Sigmoid colon (tissue), 7 donors: ENCODE measurements at places on chromosomes 13 and 19. TPM values are rescaled to one million over a fixed set of nuclear protein-coding genes. Genes with fewer than 3 reads are reported as not detected.

The CDX2 gene
- total RNA-seq: not detected

The ELAVL1 gene
- total RNA-seq: 15.8 TPM

The ATP5F1D gene
- total RNA-seq: 107 TPM

The TFDP1 gene
- total RNA-seq: 35.3 TPM

DNA sequence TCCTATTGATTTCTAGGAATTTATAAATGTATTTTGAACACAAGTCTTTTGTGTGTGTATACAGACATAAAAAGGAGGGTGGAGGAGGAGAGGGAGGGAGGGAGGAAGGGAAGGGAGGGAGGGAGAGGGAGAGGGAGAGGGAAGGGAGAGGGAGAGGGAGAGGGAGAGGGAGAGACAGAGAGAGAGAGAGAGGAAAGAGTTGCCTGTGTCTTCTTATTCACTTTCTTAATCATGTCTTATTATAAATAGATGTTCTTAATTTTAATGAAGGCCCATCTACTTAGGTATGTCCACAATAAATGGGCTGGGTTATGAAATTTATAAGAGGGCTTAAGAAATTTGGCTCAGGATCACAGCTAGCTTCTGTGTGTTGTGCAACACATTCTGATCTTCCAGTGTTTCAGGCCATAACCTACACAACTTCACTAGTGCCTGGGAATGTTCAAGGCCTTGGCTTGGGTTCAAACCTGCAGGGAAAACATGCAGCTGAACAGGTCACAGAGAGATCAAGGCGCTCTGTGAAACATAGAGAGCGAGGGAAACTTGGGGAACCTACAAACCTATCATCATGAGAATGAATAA is 39.3 kb downstream of the ZNF45 start:
- no peak for DNase-seq

DNA sequence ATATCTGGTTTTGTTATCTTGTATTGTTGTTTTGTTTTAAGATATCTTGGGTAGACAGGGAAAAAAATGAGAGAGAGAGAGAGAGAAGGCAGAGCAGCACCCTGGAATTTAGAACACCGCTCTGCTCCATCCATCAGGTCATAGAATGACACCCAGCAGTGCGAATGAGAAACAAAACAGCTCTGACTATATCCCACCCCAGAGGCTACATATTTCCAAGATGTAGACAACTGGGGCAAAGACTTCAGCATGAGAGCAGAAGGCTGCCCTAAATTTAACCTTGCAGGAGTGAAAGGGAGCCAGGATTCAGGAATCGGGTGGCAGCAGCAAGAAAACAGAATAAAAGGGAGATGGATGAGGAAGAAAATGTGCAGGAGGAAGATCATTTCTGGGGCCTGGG is 46.5 kb downstream of the TNFSF13B start:
- DNase-seq: no peak

GRCh38 chr13:101919541-101920181 is 467.2 kb downstream of the ITGBL1 start:
- DNase-seq: no peak

- DNase-seq: no peak
Observed at GRCh38 chr19:39083983-39084731, at the start of gene ACP7. ACP7 (plus strand) TSS chr19:39084368; CDS start chr19:39085270, 902 bp downstream.

DNA sequence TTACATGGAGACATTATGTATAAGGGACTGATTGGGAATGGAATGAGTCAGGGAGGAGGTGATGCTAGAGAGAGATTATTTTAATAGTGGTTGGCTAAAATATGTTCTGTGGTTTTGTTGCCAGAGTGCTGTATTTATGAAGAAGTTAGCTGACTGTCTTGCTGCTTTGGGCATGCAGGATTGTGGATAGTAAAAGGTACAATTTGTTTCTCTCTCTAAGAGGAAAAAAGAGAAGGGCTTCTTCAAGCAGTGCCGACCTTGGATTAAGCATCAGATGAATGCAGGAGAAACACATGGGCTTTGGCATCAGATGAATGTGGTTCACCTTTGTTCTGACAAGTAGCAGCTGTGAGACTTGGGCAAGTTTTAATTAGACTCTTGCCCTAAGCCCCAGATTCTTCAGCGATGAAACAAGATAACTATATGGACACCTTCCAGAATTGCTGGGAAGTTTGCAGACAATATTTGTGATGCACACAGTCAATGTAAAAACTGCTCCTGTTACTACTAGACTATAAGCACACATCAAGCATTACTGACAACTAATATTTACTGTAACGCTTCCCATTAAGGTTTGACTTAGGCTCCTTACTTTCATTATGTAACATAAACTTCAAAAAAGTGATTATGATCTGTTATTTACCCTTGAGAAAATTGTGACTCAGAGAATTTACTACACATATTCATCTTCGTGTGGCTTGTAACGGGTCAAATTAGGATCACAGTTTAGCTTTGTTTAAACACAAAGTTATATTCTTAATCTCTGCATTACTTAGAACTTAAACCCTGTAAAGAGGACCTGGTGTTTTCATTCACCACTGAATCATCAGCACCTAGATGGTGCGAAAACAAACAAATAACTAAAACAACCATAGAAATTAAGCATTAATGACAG is 824.0 kb downstream of the PCDH9 start:
- no peak for DNase-seq

DNA sequence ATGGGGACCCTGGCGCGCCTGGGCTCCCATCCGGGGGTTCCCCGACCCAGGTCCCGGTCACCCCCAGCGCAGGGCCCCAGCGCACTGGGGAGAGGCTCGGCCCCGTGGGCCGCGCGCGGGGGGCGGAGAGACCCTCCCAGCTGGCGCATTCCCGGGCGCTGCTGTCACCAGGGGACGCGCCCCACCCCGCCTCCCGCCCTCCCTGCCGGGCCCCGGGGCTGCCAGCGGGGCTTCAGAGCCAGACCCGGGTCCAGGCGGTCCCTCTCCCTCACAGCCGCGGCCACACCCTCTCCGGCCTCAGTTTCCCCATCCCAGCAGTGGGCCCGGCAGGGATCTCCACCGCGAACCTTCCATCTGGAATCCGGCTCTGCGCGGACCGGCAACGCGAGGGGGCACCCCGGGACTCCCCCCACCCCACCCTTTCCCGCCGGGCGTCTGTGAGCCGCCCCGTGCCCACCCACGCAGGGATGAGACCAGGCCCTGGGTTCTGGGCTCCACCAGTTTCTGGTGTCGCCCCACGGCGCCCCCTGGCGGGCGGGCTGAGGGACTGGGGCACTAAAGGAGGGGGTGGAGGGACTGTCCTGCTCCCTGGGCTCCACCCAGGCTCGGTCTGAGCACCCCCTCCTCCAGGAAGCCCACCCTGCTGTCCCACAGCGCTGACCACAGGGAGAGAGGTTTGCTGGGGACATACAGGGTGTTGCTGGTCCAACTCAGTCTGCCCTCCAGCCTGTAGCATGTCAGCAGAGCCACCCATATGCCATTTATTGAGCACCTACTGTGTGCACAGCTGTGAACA is 878 bp upstream of the ADAMTSL5 start:
- no peak for DNase-seq

- peak; percentile 62 for DNase-seq
Observed at GRCh38 chr13:76019421-76020044, 383.4 kb downstream of the LMO7 start.

DNA sequence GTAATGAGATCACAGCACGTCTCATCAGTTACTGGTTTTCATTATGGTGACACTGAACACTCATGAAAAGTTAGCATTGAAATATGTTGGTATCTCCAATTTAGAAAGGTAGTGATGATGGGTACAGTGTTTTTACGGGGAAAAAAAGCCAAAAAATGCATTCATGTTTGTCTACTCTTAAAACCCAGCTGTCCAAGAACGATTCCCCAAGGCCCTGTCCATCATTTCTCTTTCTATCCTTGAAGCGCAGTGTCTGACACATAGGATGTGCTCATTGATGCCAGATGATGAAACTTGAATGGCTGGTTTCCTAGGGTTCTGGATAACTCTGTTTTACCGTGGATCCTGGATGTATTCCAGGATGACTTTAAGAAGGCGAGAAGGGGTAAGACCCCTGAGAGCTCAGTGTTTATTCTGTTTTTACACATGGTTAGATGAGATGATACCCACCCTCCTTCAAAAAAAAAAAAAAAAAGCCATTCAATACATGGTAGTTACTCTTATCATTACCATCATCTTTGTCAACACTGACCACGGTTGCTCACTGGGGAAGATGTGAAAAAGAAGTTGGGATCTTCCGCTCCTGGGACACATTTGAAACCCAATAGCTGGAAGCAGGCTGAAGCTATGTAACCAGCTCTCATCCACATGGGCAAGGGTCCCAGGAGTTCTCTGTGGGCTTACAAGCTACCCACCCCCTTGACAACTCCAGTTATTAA is 22.5 kb downstream of the SERP2 start:
- DNase-seq: no peak

DNA sequence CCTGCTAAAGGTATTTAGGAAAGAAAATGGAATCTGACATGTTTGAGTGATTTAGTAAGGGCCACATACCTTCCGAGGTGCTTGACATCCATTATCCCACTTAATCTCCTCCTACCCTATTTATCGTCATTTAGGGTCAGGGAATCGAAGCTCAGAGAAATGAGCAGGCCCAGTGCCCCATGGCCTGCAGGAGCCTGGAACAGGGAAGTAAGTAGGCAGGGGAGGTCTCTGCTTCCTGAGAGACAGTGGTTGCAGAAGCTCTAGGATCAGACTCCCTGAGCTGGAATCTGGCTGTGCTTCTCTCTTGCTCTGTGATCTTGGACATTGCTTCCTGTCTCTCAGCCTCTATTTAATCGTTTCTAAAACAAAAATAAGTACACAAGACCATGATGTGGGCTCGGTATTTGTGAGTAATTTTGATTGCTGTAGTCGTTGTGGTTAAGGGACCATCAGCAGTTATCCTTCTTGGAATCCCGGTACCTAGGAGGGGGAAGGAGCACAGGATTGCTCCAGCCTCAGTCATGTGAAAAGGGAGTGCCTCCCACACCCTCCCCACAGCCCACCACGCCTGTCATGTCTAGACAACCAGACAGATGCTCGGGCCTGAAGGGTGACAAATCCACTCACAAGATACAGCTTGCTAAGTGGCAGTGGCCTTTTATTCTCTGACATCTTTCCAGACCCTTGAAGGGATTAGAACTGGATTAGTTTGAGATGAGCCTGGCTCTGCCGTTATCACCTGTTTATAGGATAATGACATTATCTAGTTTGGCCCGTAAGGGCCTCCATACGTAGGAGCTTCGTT is 169.2 kb upstream of the TSHZ3 start:
- DNase-seq: no peak

DNA sequence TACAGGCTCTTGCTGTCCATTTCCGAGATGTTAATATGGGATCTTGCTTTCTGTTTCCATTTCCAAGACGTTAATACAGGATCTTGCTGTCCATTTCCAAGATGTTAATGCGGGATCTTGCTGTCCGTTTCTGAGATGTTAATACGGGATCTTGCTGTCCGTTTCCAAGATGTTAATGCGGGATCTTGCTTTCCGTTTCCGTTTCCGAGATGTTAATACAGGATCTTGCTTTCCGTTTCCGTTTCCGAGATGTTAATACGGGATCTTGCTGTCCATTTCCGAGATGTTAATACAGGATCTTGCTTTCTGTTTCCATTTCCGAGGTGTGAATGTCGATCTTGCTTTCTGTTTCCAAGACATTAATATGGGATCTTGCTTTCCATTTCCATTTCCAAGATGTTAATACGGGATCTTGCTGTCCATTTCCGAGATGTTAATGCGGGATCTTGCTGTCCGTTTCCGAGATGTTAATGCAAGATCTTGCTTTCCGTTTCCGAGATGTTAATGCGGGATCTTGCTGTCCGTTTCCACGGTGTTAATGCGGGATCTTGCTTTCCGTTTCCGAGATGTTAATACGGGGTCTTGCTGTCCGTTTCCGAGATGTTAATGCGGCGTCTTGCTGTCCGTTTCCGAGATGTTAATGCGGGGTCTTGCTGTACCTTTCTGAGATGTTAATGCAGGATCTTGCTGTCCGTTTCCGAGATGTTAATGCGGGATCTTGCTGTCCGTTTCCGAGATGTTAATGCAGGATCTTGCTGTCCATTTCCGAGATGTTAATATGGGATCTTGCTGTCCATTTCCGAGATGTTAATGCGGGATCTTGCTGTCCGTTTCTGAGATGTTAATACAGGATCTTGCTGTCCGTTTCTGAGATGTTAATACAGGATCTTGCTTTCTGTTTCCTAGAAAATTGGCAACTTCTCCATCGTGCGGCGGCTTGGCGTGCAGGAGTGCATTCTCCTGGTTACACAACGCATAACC is 38.3 kb downstream of the PEX11G start:
- DNase-seq: no peak

DNA sequence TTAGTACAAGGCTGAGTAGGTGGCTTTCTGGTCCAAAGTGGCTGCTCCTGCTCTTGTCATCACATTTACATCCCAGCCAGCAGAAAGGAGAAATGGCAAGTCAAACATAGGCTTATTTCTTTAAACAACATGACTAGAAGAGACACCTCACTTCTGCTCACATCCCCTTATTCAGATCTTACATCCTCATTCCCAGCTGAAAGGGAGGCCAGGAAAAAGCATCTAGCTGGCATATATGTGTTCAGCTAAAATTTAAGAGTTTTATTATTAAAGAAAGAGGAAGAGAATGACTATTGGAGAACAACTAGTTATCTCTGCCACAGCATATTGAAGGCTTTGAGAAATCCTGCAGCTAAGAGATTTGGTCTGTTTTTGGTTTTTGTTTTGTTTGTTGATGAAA is 34.1 kb downstream of the RGCC start:
- no peak for DNase-seq

DNA sequence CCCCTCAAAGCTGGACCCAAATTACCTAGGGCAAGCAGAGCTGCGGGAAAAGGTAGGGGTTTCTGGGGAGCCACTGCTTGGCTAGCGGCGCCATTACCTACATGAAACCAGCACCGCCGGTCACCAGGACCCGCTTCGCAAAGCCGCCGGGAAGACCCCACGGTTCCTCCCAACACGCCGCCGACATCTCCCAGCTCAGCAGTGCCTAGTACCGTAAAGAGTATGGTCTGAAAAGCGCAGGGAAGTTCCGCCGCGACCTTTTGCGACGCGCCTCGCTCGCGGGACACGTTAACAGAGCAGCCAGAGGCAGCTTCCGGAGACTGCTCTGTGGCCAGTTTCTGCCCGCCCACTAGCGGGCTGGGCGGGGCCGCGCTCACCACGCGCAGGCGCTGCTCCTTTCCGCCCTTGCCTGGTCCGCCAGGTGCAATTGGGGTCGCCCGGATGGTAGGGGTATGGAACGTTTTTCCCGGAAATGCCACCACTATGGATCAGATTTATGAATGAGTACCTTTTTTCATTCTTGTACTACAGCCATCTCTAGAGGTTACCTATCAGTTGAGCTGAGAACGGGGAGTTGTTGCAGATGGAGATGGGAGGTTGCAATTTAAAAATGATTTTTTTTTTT is at the start of gene TGDS:
Gene TGDS, minus strand, starts transcription at position 203 of the 625 bp plus-strand sequence. Its CDS starts 16 bp downstream, at position 187.
- peak; percentile 94 for DNase-seq
